ENCODE measurements at places on chromosomes 5 and 9. TPM values are rescaled to one million over a fixed set of nuclear protein-coding genes. Genes with fewer than 3 reads are reported as not detected.

DNA sequence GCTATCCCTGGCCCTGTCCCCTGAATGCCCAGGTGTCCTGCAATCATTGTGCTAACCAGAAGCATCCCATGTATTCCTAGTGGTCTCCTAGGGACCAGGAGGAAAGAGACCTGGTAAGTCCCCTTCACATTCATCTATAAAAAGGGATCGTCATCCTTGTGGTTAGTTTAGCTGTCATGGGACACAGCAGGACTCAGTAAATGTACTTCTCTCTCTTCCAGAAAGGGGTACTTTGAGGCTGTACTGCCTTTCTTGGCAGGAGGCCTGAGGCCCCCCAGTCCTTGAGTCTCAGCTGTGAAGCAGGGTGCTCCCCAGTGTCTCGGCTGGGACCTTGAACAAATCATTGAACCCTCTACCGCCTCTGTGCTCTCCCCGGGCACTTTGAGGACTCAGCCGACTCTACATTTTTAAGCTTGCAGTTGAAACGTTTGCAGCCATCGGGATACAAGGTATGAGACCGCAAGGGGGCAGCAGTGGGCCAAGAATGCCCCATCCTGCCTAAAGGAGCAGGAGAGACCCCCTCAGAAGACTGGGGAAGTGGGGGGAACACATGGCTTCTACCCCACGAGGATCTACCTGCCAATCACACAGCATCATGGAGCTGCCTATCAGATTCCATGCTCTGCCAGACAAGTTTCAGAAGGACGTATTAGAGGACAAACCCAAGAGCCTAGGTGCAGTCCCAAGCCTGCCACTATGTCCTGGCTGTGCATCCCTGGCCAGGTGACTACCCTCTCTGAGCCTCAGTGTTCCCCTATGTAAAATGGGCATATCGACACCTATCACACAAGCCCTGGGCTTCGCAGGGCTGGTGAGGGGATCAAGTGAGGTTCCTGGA, 2.4 kb upstream of the PHYKPL start:
- DNase-seq = peak; percentile 56

DNA sequence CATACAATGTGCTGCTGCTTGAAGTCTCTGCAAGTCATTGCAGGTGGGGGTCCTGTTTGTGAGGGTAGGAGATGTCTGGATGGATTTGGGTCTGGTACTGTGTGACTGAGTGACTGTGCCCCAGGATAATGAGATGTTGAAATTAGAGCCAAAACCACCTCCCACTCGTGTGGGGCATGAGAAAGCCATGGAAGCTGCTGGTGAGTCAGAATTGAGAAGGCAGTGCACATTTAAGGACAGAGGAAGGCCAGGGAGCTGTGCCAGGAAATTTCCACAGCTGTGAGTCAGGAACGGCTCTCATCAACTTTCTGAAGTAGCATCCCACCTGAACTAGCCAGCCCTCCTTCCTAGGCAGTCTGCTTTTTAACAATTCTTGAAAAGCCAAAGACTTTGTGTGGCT, 229.8 kb downstream of the DRD1 start:
- DNase-seq = no peak

DNA sequence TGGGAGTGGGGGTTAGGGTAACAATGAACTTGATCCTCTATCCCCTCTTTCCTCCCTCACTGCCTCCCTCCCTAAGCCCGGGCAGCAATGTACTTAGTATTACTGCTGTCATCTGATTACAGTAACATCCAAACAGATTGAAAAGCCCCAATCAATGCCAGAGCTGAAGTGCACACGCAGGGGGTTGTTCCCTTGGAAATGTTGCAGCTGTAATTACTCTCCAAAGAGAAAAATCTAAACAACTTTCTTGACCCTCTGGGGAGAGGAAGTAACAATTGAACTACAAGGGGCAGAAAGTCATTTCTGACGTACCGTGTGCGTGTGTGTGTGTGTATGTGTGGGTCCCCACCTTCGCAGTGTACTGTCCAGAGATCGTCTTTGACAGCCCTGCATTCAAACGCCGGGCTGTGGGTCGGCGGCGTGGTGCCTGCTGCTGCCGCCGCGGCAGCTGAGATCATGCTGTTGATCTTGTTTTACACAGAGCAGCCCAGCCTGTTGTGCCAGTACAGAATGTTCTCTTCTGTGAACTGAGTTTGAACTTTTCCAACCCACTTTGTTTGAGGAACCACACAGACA, 66.0 kb upstream of the KLF9 start:
- no peak for DNase-seq

Gene OR1Q1
- not detected for polyA plus RNA-seq

DNA sequence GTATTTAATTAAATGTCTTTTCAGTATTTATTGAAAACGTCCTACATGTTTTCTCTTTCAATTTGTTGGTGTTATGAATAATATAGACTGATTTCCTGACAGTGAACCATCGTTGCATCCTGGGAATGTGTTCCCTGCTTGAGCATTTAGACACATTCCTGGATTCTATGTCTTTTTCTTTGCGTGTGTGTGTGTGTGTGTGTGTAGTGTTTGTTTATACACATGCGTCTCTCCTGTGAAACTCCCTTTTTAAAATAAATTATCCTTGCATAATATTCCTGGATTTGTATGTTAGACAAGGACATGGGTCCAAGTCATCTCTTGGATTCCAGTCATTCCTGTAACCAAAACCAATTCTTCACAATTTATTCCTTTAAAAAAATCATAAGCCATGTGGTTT, 153.4 kb downstream of the HSPA4 start:
- no peak for DNase-seq

- no peak for DNase-seq
Observed at GRCh38 chr5:98121036-98121936, 652.2 kb upstream of the RGMB start.

Gene CCNJL
- polyA plus RNA-seq = 8.1 TPM

Gene TSLP
- polyA plus RNA-seq = 0.39 TPM

- DNase-seq = no peak
Observed at GRCh38 chr9:91948101-91948596, 1.9 kb downstream of the ROR2 start.

DNA sequence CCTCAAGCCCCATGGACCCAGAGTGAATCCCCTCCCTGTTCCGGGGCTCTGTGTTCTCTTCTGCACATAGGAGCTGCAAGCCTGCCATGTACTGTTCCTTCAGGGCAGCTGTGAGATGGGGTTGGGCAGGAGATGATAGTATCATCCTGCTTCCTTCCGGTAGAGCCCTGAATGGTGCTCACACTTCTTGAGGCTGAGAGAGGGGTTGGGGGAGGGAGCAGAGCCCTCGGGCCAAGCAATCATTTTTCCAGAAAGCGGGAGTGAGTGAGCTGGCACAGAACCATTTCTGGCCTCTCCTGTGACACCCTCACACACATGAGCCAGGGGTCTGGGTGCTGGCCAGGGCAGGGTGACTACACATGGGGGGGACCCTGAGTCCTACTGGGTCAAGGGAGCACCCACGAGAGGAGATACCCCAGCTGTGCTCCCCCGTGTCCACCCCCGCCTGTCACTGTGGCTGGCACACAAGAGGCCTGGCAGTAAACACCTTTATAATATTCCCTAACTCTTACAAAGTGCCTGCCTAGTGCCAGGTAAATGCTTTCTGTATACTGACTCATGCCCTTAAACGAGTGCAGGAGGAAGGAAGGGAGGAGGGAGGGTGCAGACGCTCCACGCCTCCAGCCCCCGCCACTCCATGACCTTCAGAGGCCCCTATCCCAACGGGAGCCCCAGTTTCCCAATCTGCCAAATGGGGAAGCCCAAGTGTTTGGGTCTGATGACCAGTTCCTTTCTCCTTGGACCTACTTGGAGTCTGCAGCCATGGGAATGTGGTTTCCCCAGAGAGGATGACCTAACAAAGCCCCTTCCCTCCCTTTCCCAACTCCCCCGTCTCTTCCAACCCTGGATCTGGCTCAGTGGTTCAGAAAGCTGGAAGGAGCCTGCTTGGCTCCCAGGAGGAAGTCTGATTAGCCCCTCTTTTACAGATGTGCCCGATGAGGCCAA, 15.5 kb downstream of the AKNA start:
- no peak for DNase-seq

Gene PCDHGA6
- polyA plus RNA-seq = 6.5 TPM

Gene DDX4
- polyA plus RNA-seq = 0.04 TPM

GRCh38 chr5:33688066-33688465, 203.7 kb downstream of the ADAMTS12 start:
- no peak for DNase-seq

Gene FIBCD1
- polyA plus RNA-seq = 0.30 TPM

GRCh38 chr9:129669141-129669718, 3.8 kb downstream of the PRRX2 start:
- DNase-seq = no peak

GRCh38 chr9:137744632-137745183, 125.9 kb downstream of the EHMT1 start:
- DNase-seq = no peak

DNA sequence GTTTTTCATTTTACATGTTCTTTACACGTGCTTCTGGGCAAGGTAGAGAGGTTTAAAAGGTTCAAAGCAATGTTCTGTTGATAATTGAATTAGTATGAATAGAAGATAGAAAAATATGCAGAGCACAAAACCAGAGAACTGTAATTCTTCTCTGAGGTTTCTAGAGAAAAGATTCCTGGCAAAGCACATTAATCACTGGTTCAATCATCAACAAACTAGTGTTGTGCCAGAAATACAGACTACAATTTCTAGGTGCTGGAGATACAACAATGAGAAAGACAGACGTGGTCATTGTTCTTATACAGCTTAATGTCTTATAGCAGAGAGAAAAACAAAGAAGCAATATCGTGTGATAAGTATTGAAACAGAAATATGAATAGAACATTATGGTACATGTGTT, 25.5 kb downstream of the MEGF9 start:
- DNase-seq = no peak

GRCh38 chr5:116629168-116629567, 54.5 kb upstream of the SEMA6A start:
- DNase-seq = no peak

GRCh38 chr5:31934156-31934555, 240.0 kb downstream of the GOLPH3 start:
- no peak for DNase-seq

DNA sequence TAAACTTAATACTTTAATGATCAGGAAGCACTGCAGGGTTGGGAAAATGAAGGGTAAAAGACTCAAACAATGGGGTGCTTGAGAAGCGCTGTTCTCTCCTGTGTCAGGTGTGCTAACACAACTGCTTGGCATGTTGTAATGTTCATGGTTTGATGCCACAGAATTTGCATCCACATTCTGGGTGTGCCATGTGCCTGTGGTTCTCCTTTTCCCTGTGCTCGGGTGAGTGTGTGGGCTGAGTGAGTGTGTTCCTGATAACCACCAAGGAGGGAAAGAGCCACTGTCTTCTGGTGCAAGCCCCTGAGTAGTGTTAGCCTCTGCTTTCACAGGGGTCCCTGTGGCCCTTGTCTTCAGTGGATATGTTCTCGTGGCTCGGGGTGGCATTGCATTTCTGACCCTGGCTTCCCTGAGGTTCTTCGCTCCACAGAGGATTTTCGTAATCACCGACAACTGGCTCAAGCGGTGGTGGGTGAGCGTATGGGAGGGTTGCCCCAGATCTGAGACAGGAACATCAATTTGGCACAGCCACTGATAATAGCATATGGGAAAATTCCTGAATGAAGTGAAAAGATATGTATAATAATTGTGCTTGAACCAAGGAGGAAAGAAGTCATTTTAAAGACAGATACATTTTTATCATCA, 102.0 kb downstream of the MVB12B start:
- DNase-seq = no peak

GRCh38 chr5:41903382-41903891, 707 bp upstream of the RIMOC1 start:
- no peak for DNase-seq

Gene ADAMTS13
- polyA plus RNA-seq = 6.6 TPM

- DNase-seq = no peak
Observed at GRCh38 chr5:94748212-94748611, 129.7 kb downstream of the SLF1 start.

DNA sequence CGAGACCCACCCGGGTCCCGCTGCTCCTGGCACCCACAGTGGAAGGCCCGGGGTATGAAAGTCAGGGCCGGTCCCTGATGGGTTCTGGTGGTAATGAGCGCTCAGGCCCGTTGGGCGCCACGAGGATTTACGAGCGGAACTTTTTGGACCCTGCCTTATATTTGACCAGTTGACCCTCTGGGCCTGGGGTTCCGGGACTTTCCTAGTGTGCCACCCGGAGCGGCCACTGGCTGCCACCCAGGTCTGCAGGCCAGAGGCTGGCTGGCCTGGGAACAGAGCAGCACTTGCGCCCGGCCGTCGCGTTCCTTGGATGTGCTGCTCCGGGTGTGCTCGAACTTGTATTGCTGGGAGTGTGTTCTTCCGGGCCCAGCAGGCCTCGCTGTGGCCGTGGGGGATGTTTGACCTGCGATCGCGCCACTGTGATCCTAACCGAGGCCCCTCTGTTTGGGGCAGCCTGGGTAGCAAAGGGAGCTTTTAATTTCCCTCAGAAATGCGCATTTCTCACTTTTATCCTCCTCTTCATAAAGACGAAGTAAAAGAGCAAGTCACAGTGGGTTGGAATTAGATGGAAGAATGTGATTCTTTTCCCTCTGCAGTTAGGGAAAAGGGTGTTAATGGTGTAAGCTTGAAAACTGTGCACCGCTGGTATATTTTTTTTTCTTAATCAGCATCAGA, 1.2 kb downstream of the F2RL1 start:
- no peak for DNase-seq

- no peak for DNase-seq
Observed at GRCh38 chr5:68419637-68420452, 204.3 kb downstream of the PIK3R1 start.

DNA sequence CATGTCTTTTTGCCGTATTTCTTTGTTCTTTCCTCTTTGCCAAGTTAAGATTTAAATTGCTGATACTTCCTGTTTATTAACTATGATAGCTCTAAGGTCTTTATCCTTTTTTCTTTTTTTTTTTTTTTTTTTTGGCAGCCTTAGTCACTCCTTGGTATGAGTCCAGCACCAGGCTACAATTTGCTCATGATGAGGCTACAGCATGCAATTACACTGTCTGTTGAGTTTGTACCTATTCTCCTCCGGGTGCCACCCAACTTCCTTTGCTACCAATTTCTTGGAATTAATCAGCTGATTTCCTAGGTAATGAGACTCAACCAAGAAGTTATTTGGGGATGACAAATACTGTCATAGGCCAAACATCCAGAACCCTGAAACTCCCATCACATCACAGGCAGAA, 25.5 kb downstream of the ACTL7B start:
- no peak for DNase-seq

GRCh38 chr5:168699002-168699401, 119.8 kb upstream of the PANK3 start:
- DNase-seq = no peak

GRCh38 chr9:134699343-134699740, 57.7 kb downstream of the COL5A1 start:
- DNase-seq = no peak

Gene SLC12A7
- polyA plus RNA-seq = 47.0 TPM

DNA sequence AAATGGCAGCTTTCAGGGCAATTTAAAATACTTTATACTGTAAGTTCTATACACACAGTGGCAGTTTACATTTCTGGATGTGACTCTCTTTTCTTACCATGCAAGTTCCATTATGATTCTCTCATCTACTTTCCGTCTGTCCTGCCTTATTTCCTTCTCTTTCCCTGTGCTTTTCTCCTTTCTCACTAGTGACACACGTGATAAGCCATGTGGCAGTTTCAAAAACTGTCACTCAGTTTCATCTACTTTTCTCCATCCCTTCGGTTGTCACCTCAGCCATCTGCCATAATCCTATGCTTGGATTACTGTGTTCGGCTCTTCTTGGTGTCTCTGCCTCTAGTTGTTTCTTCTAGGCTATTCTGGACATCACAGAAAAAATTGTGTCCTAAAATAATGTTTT, 46.8 kb upstream of the ATG10 start:
- no peak for DNase-seq

- DNase-seq = no peak
Observed at GRCh38 chr9:125119643-125120286, 23.6 kb downstream of the SCAI start.

Gene DHFR
- 59.8 TPM for polyA plus RNA-seq

- no peak for DNase-seq
Observed at GRCh38 chr5:10474521-10475075, 32.9 kb downstream of the ROPN1L start.

Gene FBXL17
- 26.4 TPM for polyA plus RNA-seq
